ENCODE measurements at places on chromosomes 5 and 9. TPM values are rescaled to one million over a fixed set of nuclear protein-coding genes. Genes with fewer than 3 reads are reported as not detected.
A peak's percentile ranks its signal among the peaks of the same experiment; 100 is the strongest.

GRCh38 chr5:139100825-139101224 is 97.3 kb downstream of the SIL1 start:
- H3K27ac ChIP-seq: peak overlapping the region; percentile 56
- no peaks in the 10 kb centered on the region for H3K27me3 ChIP-seq
- H3K4me1 ChIP-seq: peaks cover 24% of the 10 kb centered on the region
- no peaks in the 10 kb centered on the region for H3K36me3 ChIP-seq
- H3K4me3 ChIP-seq: no peak overlapping the region

GRCh38 chr5:39207345-39208045 is 11.9 kb downstream of the FYB1 start:
- no peak overlapping the region for H3K4me3 ChIP-seq
- no peak for DNase-seq
- no peak overlapping the region for H3K27ac ChIP-seq
- no peaks in the 10 kb centered on the region for H3K27me3 ChIP-seq

DNA sequence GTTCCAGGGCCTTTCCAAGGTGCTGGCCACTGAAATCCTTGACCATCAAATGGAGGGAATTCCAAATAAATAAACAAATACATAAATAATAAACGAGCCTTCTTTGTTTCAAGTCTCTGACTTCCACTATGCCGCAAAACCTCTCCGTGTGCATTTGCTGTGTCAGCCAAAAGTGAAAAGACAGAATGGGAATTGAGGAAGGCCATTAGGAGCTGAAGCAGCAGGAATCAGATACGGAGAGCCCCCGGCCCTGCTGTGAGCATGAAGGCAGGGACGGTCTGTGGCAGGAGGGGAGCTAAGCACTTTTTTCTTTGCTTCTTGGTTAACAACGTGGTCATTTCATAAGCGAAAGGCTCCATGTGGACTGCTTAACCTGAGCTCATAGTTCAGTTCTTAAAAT is 26.1 kb downstream of the PLPPR1 start:
- H3K27me3 ChIP-seq: no peaks in the 10 kb centered on the region
- no peaks in the 10 kb centered on the region for H3K4me1 ChIP-seq
- no peak overlapping the region for H3K4me3 ChIP-seq
- H3K36me3 ChIP-seq: no peaks in the 10 kb centered on the region

DNA sequence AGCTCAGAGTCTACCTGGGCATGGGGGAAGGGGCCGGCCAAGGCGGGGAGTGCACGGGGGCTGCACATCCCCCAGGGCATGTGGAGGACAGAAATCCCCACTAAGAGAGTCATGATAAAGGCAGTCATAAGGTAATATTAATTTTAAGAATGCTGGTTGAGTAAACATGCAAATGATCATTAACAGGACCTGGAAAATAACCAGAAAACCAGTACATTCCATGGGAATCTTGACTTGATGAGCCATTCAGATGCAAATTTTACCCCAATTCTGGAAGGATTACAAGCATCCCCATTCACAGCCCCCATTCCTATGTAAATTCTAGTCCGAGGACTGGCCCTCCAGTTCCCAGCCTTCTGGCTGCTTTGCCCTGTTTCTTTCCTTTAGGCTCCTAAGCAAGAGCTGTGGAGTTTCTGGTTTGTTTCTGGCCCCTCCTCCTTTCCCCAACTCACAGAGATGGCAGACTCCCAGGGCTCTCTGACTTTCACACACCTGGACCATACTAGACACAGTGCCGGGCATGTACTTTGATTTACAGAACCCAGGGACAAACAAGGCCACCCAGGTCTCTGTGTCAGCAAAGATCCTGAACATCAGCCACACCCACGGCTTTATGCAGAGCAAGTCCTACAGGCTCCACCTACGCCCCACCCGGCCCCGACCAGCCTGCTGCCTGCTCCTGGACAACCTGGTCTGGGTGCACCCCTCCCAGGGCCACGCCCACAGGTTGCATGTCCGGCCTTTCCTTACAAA is 62.7 kb downstream of the SEMA4D start:
- H3K27ac ChIP-seq: no peak overlapping the region
- H3K4me1 ChIP-seq: peaks cover 34% of the 10 kb centered on the region
- no peak for DNase-seq

DNA sequence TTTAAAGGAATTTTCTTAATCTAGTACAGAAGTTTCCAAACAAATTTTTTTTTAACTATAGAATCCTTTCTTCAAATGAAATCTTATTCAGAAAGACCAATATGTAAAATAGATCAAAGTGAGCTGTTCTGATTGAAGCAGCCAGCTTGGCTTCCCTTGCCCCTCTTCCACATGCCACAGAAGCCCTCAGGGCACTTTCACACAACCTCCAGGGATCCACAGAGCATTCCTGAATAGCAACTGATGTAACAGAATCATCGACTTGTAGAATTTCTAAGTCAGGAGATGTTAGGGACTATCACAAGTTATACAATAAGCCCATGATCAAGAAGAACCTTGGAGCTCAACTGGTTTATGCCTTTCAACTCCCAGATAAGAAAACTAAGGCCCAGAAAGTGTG is 427.8 kb upstream of the C9orf72 start:
- H3K36me3 ChIP-seq: no peaks in the 10 kb centered on the region
- DNase-seq: no peak
- H3K27ac ChIP-seq: no peak overlapping the region
- H3K27me3 ChIP-seq: no peaks in the 10 kb centered on the region

The MEGF10 gene
- 24.7 TPM for total RNA-seq
